ENCODE measurements at places on chromosomes 12 and 14.

GRCh38 chr12:42786400-42787148 lies 197.0 kb upstream of the PRICKLE1 start:
- no peaks in the 10 kb centered on the region for H3K27me3 ChIP-seq
- no peak for DNase-seq
- no peak overlapping the region for H3K27ac ChIP-seq
- no peaks in the 10 kb centered on the region for H3K36me3 ChIP-seq
- H3K4me3 ChIP-seq: no peak overlapping the region

GRCh38 chr14:41597647-41598046 lies 9.0 kb upstream of the LRFN5 start:
- H3K27ac ChIP-seq: no peak overlapping the region
- peaks cover 7% of the 10 kb centered on the region for H3K27me3 ChIP-seq
- H3K4me3 ChIP-seq: no peak overlapping the region
- DNase-seq: no peak

- H3K36me3 ChIP-seq: no peaks in the 10 kb centered on the region
- no peaks in the 10 kb centered on the region for H3K4me1 ChIP-seq
- H3K4me3 ChIP-seq: no peak overlapping the region
- no peak for DNase-seq
Measured at GRCh38 chr14:77059276-77059915, 30.9 kb upstream of the IRF2BPL start.

GRCh38 chr14:66046035-66046434 lies 440.1 kb upstream of the CCDC196 start:
- H3K27ac ChIP-seq: no peak overlapping the region
- H3K36me3 ChIP-seq: no peaks in the 10 kb centered on the region
- DNase-seq: no peak
- H3K27me3 ChIP-seq: no peaks in the 10 kb centered on the region
- H3K4me3 ChIP-seq: no peak overlapping the region
- no peaks in the 10 kb centered on the region for H3K4me1 ChIP-seq

GRCh38 chr14:51628238-51628637 lies 23.5 kb upstream of the FRMD6 start:
- no peak for DNase-seq
- H3K36me3 ChIP-seq: no peaks in the 10 kb centered on the region
- H3K4me1 ChIP-seq: no peaks in the 10 kb centered on the region
- peaks cover 4% of the 10 kb centered on the region for H3K27me3 ChIP-seq
